ENCODE measurements at places on chromosomes 11 and 22. TPM values are rescaled to one million over a fixed set of nuclear protein-coding genes. Genes with fewer than 3 reads are reported as not detected.

PHLDA2 gene
- total RNA-seq = 118 TPM

DCDC1 gene
- 0.19 TPM for total RNA-seq

APOL1 gene
- 0.14 TPM for total RNA-seq

OR2AG1 gene
- not detected for total RNA-seq

MOGAT2 gene
- total RNA-seq = not detected

AMBRA1 gene
- total RNA-seq = 19.6 TPM

ABCG4 gene
- not detected for total RNA-seq

OTOG gene
- total RNA-seq = not detected

ZBTB44 gene
- total RNA-seq = 28.5 TPM

C11orf87 gene
- total RNA-seq = not detected

TSPAN18 gene
- 0.47 TPM for total RNA-seq

PKP3 gene
- 177 TPM for total RNA-seq

OR1S1 gene
- total RNA-seq = not detected

TRPC6 gene
- total RNA-seq = not detected

ARHGAP20 gene
- not detected for total RNA-seq

PHF21B gene
- total RNA-seq = 0.66 TPM

TAGLN gene
- total RNA-seq = 45.4 TPM

C11orf91 gene
- total RNA-seq = 2.8 TPM
